Central memory CD4-positive, alpha-beta T cell (primary cell): ENCODE measurements at places on chromosomes 13 and 19.

- no peak for DNase-seq
These were observed 18.7 kb upstream of the B3GNT3 start for GRCh38 chr19:17775991-17776803.

DNA sequence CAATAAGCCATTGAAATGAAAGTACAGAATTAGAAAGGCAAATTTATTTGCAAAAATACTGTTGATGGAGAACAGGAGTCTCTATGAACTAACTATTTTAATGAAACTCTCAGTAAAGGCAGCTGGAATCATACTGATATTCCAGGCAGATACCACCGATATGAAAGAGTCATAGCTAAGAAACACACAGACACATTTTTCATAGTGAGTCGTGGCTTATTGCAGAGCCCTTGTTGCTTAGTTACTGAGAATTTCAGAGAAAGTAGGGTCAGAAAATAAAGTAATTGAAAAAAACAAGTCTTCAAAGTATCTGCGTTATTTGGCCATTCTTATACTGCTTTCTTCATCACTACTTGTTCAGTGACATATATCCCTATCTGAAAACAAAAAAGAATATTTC, 1890.9 kb downstream of the PCDH9 start:
- no peak for DNase-seq

DNA sequence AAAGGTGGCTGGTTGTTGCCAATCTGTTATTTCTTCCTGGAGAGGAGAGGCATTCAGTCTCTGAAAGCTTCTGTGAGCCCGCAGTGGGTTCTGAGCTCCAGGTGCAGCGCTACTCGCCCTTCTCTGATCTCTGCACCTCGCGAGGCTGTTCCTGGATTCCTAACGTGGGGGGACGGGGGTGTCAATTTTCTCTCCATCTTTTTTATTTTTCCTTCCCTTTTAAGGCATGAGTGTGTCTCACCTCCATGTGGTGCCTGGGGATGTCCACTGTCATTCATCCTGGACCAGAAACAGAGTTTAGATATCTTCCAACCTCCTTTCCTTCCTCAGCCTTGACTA, 626 bp downstream of the ZNF233 start:
- no peak for DNase-seq

DNA sequence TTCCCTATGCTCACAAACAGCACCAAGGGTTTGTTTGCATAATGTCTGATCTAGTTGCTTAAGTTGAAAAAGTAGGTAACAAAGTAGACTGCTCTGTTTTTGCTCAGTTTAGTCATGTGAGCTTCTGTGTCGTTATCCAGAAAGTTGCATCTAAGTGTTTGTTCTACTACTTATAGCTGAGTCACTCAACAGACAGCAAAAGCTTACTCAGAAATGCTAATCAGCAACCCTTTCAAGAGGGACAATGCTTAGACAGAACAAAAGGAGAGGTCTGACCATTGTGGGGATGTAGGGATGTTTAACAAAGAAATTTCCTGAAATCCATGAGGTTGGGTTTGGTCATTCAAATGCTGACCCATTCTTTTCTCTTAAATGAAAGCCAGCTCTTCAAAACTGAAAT, 106.4 kb downstream of the ATP8A2 start:
- no peak for DNase-seq

- DNase-seq: no peak
These were observed 1.3 kb downstream of the TSKS start for GRCh38 chr19:49761625-49762311.

DNA sequence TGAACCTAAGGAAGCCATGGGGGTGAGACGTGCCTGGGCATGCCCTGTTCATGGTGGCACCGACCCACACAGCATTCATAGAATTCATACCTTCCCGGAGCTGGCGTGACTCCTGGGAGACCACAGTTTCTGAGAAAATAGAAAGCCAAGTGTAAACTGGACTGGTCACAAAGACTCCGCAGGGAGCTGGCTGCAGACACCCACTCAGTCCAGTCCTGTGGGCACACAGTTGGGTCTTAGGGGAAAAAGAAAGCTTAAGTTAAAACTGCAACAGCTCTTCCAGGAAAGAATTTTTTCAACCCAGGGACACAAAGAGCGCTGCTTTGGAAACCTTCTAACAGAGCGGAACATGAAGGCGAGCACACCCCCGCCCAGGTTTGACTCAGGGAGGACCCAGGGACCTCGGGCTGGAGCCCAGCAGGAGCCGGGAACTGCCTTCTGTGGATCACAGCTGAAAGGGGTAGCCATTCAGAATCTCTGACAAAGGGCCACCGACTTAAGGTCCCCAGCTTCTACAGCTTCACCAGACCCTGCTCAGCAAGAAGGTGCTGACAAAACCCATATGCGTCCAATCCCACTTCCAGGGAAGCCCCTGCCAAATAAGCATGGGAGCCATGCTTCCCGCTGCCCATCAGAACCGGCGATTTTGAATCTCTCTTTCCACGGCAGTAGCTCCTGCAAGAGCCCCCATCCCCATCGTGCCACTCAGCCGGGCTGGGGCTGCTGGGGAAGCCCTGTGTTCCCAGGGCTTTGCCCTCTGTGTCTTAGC, 183.7 kb downstream of the COL4A1 start:
- DNase-seq: no peak

- peak; percentile 17 for DNase-seq
These were observed 699 bp downstream of the MEGF8 start for GRCh38 chr19:42325896-42326771.

GRCh38 chr13:98974053-98974452, 3.8 kb downstream of the DOCK9 start:
- no peak for DNase-seq

GRCh38 chr13:99214232-99214631, 13.6 kb downstream of the UBAC2 start:
- DNase-seq: no peak

GRCh38 chr13:34139660-34140227, 321.8 kb downstream of the RFC3 start:
- no peak for DNase-seq

DNA sequence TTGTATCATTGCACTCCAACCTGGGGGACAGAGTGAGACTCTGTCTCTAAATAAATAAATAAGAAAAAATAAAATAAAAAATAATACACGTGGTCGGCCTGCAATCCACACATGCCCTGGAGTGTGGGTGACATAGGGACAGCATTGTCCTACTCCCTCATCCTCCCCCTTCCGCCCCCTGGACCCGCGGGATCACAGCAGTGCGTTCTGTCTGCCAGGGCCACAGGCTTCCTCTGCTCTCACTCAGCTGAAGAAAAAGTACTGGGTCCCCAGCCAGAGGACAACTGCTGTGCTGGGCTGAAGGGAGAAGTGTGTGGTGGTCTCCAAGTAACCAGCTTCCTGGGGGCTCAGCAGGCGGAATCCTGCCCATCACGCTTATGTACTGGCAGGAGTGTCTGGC, 6.3 kb downstream of the BCAT2 start:
- DNase-seq: no peak

DNA sequence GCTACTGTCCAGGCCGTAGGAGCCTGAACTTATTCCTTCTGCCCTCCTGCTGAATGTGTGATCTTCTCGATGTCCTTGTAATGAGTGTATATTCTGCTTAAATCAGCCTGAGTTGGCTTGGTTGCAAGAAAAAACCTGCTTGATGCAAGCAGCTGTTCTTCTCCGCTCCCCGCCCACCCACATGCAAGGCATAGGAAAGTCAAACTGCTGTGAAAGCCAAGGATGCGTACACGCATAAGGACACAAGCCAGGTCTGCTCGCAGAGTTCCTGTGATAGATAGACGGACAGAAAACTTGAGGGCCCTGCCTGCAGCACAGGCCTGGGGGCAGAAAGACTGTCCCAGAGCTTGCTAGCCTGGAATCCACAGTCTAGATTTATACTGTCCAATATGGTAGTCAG, 101.1 kb downstream of the DNAJC15 start:
- no peak for DNase-seq

DNA sequence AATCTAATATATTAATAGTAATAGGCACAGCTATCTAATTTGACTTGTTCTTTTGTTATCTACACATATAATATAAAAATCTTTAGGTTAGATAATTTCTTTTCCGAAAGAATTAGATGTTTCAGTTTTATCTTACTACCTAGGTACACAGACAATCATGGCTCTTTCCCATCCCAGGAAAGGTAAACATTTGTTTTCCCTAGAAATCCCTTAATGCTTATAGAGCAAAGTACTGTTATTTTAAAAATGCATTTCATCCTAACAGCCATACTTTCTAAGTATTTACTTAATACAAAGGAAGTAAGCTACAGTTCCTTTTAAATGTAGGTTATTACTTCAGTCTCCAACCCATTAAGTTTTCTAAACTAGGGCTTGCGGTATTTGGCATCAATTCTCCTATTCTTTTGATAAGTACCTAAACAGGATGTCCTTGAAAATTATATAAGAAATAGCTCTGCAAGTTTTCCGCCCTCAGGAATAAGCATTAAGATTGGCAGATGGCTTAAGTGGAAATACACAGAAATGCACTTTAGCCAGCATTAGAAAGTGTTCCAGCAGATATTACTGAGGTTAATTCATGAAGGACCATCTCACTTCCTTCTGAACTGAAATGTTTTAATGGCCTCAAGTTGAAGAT, 616.2 kb upstream of the SPRY2 start:
- DNase-seq: no peak

DNA sequence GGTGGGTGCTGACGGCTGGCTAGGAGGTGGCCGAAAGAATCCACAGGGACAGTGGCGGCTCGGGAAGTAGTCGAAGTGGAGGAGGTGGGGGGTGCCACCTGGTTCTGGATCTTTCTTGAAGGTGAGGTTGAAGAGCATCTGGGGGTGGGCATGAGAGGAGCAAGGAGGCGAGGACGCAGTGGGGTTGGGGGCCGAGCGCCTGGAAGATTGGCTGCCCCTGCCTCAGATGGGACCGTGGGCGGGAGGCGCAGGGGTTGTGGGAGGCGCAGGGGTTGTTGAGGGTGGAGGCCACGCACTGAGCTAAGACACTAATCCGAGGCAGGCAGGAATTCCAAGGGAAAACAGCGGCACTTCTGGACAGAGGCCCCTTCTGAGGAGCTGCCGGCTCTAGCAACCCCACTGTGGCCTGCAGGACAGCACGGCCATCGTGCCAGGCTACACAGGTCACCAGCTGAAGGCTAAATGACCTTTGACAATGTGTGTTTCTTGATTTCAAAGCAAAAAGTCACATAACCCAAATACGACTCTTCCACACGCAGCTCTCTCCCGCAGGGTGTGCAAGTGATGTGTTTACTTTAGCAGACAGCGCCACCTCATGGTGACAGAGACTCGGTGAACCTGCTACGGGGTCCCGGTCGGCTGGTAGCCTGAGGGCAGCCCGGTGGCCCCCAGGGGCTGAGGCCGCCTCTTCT, 44.1 kb upstream of the RANBP3 start:
- peak; percentile 62 for DNase-seq

DNA sequence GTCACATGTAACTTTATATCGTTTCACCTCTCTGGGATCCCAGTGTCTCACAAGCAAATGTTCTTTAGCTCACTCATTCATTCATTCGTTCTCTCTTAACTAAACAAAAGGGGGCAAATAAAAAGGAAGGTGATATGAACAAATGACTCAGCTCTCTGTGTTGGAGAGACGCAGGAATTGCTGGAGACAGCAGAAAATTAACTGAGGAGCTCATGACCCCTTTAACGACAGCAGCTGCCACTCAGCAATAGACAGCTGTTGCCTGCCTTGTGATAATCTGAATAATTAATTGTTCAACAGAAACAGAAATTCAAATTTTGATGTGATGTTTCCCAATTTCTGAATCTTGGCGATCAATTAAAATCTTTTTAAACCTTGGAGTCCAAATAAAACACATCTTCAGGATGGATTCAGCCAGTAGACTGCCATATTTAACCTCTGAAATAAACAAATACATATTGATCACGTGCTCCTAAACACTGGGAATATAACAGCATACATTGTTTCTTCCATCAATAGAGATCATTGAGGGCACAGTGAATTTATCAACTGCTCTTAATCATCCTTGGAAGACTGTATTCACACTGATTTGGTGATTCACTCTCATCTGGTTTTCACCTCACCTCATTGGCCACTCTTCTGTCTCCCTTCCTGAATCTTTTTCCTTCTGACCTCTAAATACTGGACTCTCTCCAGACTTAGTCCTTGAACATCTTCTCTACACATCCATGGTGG, 63.3 kb downstream of the MBNL2 start:
- no peak for DNase-seq

DNA sequence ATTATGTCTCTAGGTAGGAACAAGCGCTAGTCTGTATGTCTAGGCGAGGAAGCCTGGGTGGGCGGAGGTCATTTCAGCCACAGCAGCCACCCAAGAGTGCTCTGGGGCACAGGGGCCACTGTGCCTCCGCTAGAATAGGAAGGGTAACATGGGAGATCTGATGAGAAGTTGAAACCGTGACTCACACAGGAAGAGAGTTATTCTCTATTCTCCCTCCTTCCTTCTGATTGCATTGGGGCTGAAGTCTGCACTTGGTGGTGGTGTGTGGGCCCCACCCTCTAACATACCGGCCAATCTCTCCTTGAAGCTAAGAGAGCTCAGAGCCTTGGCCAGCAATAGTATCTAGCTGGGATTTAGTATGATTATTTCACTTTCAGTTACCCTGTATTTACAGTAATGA, 20.3 kb upstream of the GGACT start:
- no peak for DNase-seq

GRCh38 chr13:110119935-110120905, 186.7 kb downstream of the COL4A1 start:
- no peak for DNase-seq

DNA sequence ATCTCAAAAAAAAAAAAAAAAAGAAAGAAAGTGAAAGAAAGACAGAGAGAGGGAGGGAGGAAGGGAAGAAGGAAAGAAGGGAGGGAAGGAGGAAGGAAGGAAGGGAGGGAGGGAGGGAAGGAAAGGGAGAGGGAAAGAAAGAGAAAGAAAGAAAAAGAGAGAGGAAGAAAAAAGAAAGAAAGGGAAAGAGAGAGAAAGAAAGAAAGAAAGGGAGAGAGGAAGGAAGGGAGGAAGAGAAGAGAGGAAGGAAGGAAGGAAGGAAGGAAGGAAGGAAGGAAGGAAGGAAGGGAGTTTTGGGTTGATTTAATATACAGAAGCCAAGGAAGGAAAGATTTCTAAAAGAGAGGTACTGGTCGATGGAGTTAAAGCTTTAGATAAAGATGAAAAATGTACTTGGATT, 28.8 kb downstream of the DEDD2 start:
- no peak for DNase-seq

GRCh38 chr13:74201530-74201929, 67.3 kb upstream of the KLF12 start:
- no peak for DNase-seq

DNA sequence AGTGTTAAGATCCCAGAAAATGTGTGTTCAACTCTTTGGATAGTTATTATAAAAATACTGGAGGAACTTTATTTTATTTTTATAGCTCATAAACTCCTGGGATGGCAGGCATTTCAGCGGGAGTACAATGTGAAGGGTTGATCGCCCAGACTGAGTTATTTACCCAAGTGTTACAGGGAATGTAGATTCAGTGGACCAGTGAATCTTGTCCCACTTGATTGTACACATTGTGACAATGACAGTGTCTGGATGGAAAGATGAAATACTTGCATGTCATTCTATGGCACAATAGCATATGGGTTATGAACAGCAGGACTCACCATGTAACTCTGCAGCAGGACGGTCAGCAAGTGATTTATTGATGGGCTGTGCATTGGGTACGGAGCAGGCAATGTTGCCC, 20.3 kb downstream of the OLFM4 start:
- DNase-seq: no peak

- DNase-seq: no peak
These were observed 110.1 kb downstream of the FLT1 start for GRCh38 chr13:28384789-28385188.
